IMR-90 (cell line): ENCODE measurements at places on chromosomes 5 and 9.

DNA sequence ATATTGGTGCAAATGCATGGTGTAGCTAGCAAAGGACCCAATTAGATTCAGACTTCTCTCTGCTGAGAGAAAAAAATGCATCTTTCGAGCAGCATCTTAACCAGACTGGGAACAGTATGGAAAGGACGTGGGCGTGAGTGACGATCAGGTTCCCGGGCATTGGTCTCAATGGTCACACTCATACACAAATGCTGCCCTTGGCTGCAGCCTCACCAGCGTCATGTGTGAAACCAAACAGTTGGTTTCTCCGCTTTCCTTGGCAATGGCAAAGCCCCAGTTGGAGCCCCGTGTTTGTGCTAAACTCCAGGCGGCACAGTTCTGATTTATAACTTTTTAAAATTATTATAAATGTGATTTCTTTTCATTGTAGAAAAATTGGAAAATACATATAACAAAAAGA, 237.8 kb downstream of the SEC61B start:
- DNase-seq = no peak

DNA sequence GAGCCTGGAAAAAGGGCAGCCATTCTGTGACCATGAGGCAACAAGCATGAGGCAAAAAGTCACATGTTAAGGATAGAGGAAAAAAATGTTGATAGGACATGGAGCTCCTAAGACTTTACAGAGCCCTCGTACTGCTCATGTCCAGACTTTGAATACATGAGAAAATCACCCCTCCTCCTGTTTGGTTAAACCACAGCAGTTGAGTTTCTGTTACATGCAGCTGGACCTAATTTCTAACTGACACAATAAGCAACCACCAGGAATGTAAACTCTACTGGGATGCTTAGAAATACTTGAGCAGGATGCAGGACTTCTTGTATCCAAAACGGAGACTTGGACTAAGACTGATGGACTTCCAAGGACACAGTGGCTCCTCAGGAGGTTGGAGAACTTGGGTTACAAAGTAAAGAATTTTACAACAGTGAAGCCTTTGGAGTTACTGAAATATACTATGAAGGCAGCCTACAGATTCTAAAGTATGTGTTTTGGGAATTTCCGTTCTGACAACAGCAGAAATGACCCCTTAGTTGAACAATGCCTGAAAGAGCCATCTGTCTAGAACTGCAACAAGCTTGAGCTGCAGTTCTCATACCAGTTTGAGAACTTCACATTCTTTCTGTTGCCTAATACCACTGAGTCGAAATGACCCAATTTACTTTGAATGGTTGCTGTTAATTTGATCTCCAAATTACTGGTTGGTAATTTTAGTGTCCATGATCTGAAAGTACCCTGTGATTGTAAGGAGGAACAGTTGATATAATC, 268.9 kb downstream of the PIK3R1 start:
- DNase-seq = peak; percentile 95

DNA sequence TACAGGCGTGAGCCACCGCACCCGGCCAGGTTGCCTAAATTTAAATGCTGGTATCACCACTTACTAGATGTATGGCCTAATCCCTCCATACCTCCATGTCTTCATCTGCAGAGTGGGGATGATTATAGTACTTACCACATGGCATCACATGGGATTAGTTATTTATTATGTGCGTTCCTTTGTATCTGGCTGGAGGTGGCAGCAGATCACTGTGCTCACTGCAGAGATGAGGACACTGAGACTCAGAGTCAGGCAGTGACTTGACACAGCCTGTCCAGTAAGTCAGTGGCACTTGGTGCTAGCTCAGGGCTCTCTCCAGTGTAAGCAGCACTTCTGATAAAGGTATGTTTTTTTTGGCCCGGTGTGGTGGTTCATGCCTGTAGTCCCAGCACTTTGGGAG, 38.4 kb upstream of the HAND1 start:
- no peak for DNase-seq

GRCh38 chr5:4145511-4145910, 549.9 kb downstream of the IRX1 start:
- no peak for DNase-seq
